ENCODE measurements at places on chromosomes 16 and 17. TPM values are rescaled to one million over a fixed set of nuclear protein-coding genes. Genes with fewer than 3 reads are reported as not detected.
A peak's percentile ranks its signal among the peaks of the same experiment; 100 is the strongest.

GRCh38 chr17:72531729-72532128, 410.9 kb downstream of the SOX9 start:
- DNase-seq: no peak
- H3K36me3 ChIP-seq: no peaks in the 10 kb centered on the region
- H3K4me3 ChIP-seq: no peak overlapping the region
- H3K4me1 ChIP-seq: no peaks in the 10 kb centered on the region
- H3K27me3 ChIP-seq: no peaks in the 10 kb centered on the region

DNA sequence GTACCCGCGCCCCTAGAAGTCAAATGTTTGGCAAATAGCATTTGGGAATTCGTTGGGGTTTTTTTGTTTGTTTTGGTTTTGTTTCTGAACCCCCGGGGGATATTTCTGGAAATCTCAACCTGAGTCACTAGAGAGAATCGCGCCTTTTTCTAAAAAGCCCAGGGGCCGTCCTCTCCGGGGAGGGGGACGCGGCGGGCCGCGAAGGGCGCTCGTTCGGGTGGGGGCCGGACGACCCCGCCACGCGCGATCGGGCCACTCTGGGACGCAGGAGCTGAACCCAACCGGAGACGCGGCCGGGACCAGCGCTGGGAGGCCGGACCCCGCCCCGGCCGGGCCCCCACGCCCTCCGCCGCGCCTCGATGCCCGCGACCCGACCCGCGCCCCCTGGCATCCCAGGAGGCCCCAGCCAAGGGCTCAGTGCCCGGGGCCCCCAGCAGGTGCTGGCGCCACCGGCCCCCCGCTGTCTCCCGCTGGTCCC, 302 bp downstream of the LITAF start:
- DNase-seq: peak; percentile 83
- H3K36me3 ChIP-seq: no peaks in the 10 kb centered on the region
- no peaks in the 10 kb centered on the region for H3K27me3 ChIP-seq
- H3K4me1 ChIP-seq: peaks cover 30% of the 10 kb centered on the region
- H3K27ac ChIP-seq: peak overlapping the region; percentile 67
- peak overlapping the region; percentile 77 for H3K4me3 ChIP-seq

ALDH3A2 gene
- total RNA-seq: 61.0 TPM

DNA sequence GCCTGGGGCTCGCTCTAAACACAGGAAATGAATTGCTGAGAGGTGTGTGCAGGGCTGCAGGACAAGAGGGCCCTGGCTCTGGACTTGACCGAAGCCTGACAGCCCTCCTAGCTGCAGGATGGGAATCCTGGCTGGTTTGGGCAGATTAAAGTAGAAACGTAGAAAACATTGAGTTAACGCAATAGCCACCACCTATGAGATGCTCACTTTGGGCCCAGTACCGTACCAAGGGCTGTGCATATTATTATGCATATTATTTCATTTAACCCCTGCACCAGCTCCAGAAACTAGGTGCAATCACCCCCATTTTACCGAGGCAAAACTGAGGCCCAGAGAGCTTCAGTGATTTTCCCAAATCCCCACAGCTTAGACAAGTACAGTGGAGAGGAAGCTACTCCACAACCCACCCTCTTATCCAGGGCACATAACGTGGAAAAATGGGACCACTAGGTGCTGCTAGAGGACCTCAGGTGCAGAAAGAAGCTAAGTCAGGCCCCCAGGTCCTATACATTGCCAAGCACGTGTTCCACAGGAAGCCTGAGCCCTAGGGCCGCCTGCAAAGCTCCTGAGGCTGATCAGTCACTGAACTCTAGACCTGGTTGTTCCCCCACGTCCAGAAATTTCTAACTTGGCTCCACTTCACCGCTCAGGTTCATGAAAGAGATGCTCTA, 79.2 kb downstream of the MYH11 start:
- H3K27me3 ChIP-seq: peaks cover 20% of the 10 kb centered on the region
- no peak overlapping the region for H3K27ac ChIP-seq
- DNase-seq: no peak
- H3K4me3 ChIP-seq: no peak overlapping the region
- H3K4me1 ChIP-seq: no peaks in the 10 kb centered on the region
- H3K36me3 ChIP-seq: no peaks in the 10 kb centered on the region

TTLL6 gene
- not detected for total RNA-seq

DNA sequence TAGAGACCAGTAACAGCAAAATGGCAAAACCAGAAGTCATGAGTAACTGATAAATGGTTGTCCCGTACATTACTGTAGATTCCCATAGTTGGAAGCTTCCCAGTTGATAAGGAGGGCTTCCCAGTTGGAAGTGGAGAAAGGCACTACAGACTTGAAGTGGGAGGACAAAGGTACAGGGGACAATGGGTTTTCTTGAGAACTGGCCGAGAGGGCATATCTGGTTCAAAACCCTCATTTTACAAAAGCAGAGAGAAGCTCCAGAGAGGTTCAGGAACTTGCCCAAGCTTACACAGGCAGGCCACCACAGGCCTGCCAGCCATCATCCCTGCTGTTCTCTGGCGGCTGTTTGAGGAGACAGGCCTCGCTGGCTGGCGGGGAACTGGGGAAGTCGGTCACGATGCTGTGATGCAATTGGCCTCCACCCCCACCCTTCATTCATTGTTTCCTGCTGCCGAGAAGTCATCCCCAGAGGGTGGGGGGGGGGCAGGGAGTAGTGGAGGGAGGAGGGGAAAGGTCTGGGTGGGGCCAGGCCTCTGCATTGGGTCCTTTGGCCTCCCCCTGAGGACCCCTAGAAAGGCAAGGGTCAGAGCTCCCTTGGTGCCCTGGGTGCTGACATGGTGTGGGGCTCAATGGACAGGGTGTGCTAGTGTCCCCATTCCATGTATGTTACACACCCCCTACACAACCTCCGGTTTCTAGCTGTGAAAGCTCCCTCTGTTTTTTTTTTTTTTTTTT, 3.0 kb downstream of the UBALD2 start:
- H3K36me3 ChIP-seq: peaks cover 10% of the 10 kb centered on the region
- H3K27me3 ChIP-seq: no peaks in the 10 kb centered on the region
- DNase-seq: peak; percentile 96
- no peak overlapping the region for H3K4me3 ChIP-seq
- peaks cover 32% of the 10 kb centered on the region for H3K4me1 ChIP-seq

TBC1D3G gene
- total RNA-seq: not detected

DNA sequence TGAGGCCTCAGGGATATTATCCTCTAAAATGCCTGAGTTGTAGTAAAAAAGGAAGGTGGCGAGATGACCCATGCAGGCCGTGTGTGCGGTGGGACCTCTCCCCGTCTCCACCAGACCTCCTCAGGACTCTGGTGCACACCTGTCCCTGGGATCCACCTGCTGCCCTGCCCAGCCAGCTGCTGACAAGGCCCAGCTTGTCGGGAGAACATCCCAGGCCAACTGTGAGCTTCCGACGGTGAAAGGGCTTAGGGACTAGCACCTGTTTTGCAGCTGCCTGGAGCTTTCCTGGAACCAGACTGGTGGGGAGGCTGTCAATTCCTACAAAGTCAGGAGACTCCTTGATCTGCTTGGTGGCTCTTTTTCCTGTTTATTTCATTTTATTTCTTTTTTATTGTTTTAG, 11.6 kb downstream of the IL34 start:
- no peak overlapping the region for H3K27ac ChIP-seq
- H3K27me3 ChIP-seq: no peaks in the 10 kb centered on the region
- H3K36me3 ChIP-seq: peaks cover 7% of the 10 kb centered on the region
- peaks cover 12% of the 10 kb centered on the region for H3K4me1 ChIP-seq

DNA sequence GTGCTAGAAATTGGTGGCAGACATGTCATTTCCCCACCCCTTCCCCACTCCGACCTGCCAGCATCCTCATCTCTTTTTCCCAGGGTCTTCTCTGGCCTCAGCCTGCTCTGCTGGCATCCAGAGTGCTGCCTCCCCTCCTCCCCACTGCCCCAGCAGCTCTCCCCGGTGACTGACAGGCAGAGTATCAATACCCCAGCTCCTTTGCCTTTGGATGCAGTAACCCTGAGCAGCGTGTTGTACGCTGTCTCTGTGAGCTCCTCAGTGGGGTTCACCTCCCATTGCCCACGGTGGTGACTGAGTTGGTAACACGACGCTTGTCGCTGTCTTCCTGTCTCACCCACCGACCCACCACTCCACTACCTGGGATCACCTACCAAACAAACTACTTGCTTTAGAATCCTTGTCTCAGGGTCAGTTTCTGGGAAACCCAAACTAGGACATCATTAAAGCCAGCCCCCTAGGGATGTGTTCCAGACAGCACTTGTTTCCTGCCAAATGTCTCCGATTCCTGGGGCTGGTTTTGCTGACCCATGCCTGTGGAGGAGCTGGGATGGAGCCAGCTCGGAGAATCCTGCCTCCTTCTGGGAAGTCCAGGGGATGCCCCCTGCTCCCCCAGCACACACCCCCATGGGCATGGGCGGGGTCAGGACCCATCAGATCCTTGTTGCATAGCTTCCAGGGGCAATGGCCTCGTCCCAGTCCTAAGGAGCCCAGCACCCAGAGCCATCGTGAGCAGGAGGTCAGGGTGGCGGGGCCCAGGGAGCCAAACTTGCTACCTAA, 8.3 kb upstream of the SBK1 start:
- no peaks in the 10 kb centered on the region for H3K4me1 ChIP-seq
- DNase-seq: peak; percentile 82
- no peak overlapping the region for H3K4me3 ChIP-seq
- peaks cover 12% of the 10 kb centered on the region for H3K27me3 ChIP-seq
- no peaks in the 10 kb centered on the region for H3K36me3 ChIP-seq

DNA sequence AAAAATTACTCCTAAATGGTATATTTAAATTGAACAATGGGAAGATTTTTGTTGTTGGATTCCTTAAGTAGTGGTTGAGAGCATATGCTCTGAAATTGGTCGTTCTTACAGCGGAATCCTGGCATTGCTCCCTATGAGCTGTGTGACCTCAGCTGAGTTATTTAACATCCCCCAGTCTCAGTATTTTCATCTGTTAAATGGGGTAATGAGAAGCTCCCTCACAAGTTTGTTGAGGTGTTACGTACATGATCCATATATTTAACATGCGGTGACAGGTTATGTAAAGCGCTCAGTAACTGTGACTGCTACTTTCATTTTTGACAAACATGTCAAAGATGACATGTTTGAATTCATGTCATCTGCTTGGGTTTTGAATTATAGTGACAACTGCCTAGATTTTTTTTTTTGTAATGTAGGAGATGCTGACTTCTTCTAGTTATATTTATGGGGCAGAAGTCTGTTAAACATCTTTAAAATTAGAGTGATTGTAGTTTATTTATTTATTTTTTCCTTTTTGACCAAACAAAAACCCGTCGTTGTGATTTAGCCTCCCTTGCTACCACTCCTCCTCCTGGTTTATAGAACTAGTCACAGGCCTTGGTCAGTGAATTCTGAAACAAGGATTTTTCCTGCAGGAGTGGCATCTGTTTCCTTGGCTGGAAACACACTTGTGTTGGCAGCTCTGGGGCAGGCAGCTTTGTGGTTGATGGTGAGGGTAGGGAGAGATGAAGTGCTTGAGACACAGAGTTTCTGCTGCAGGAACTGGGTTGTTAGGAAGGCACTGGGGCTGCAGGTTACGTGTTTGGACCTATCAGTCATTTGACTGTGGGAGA, 268.8 kb downstream of the SNX29 start:
- no peak for DNase-seq
- H3K36me3 ChIP-seq: no peaks in the 10 kb centered on the region
- H3K27me3 ChIP-seq: no peaks in the 10 kb centered on the region
- H3K4me1 ChIP-seq: peaks cover under 1% of the 10 kb centered on the region

DNA sequence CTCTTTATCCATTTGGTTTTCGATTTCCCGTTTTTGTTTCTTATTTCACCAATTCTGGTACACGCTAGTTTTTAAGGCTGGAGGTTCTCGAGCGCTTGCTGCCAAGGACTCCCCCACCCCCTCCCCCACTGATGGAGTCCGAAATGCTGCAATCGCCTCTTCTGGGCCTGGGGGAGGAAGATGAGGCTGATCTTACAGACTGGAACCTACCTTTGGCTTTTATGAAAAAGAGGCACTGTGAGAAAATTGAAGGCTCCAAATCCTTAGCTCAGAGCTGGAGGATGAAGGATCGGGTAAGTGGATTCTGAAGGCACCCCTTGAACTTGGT, 825 bp downstream of the RPTOR start:
- peaks cover 3% of the 10 kb centered on the region for H3K27me3 ChIP-seq
- H3K4me3 ChIP-seq: peak overlapping the region; percentile 100
- DNase-seq: no peak

CARD14 gene
- total RNA-seq: not detected

Data from osteoblast (primary cell).